ENCODE measurements at places on chromosomes 2 and 18. TPM values are rescaled to one million over a fixed set of nuclear protein-coding genes. Genes with fewer than 3 reads are reported as not detected.

DNA sequence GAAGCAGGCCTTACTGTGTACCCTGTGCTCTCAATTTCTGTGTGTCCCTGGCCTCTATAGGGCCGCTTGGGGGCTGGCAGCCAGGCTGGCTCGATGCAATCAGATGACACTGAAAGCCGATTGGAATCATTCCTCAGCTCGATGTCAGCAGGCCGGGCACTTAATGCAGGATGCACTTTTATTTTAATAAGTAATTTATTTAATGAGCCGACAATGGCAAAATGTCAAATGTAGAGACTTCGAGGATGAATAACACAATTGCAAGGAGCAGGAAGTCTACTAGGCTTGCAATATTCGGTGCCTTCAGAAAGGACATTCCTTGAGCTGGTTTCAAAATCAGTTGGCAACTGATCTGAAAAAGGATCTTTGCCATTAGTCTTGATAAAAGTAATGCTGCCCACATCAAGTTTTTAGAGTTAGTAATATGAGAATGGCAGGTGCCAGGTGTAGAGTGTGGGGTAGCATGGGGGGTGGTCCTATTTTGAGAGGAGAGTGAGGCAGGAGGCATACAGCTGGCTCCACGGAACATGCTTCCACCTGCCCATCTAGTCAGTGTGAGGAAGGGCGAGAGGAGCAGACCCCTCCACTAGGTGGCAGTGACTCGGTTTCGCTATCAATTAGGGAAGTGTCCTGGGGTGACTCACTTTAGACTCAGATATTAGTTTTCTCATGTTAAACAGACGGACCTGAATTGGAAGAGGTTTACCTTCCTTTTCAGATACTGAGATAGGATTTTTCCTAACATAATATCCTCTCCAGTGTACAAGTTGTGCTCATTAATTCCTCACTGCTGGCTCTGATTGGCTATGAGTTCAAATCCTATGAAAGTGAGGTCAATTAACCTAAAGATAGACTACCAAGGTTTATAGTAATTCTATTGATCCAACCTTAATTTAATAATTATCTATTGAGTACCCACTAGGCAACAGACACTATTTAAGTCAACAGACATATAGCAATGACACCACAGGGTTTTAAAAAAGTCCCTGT lies 80.9 kb downstream of the NABP1 start:
- peak; percentile 66 for DNase-seq

DNA sequence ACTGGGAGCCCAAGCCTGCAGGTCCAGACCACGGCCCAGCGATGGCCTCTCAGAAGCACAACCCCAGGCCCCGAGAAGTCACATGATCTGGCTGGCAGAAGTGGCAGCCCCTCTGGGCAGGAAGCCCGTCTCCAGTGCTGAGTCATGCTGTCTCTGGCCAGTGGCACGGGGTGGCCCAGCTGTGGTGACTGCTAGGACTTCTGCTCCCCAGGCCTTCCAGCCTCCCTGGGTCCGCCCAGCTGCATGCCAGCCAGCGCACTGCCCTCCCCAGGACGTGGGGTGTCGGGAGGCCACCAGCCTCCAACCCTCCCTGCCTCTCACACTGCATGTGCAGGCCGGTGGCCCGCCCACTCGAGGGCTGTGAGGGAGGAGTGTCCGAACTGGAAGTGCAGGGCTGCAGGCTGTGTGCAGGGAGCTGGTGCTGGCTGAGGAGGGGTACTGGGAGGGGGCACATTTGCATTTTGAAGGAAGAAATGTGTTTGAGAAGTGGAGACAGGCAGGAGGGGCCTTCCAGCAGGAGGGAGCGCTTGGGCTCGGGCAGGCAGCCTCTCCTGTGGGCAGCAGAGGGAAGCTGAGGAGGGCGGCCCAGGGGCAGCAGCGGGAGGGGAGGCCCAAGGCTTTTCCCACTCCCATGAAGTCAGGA lies 17.0 kb upstream of the HPCAL1 start:
- peak; percentile 79 for DNase-seq

DNA sequence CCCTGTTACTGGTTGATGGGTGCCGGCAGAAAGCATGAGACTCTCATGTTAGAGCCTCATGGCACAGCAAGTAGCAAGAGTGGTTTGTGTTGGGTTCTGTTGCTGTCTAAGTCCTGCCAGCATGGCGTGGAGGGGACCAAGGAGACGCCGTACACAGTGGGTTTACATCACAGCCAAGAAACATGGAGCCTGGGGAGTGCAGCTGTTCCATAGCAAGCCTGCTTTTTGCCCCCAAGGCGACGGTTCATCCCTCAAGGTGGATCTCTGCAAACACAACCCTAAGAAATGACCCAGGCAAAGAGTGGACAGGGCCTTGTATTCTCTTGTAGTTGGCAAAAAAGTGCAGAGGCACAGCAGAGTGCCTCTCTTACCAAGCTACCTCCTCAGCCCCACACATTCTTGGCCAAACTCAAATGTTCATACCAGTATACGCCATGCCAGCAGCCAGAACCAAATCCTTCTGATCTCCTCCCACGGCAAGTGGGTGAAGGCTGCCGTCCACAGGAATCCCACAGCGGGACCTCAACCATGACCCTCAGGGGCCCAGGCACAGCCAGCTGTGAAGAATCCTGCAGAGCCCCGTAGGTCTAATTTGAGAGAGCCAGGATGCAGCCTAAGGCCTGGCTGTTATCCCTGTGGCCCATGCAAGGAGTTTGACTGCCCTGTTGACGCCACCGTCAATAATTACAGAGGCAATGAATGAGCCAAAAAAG lies 19.0 kb downstream of the SNED1 start:
- no peak for DNase-seq

- peak; percentile 79 for DNase-seq
Measured at GRCh38 chr2:17719562-17720371, 33.8 kb downstream of the SMC6 start.

GRCh38 chr2:20652673-20653575 lies 2.0 kb upstream of the HS1BP3 start:
- DNase-seq: no peak

DNA sequence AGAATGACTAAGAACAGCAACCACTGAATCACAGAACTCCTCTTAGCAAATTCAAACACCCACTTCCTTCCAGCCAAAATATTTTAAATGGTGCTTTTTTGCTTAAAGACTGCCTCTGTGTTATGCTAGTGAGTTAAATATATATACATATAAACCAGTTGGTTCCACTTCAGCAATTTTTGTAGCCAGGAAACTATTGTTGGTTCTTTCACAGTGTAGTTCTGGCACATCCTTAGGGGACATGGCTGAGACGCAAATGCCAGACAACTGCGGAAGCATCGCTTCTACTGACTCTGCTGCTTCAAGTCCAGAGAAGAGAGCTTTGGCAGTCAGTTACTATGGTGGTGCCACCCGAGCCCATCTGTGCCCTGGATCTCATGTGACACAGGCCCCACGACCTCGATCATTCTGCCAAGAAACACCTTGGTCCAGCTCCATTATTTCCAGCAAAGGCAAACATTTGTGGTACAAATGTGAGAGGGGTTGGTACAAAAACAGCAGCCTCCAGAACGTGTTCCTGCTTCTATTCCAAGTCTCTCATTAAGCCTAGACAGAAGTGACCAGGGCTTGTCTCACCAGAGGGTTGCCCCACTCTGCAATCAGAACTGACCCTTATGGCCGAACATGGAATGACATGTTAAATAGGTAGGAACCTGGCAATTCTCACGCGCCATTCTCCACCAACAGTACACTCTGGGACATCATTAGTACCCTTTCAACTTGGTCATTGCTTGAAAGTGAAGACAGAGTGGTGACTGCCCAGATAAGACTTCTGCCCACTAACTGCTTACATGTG lies 117.8 kb upstream of the NRP2 start:
- DNase-seq: no peak

DNA sequence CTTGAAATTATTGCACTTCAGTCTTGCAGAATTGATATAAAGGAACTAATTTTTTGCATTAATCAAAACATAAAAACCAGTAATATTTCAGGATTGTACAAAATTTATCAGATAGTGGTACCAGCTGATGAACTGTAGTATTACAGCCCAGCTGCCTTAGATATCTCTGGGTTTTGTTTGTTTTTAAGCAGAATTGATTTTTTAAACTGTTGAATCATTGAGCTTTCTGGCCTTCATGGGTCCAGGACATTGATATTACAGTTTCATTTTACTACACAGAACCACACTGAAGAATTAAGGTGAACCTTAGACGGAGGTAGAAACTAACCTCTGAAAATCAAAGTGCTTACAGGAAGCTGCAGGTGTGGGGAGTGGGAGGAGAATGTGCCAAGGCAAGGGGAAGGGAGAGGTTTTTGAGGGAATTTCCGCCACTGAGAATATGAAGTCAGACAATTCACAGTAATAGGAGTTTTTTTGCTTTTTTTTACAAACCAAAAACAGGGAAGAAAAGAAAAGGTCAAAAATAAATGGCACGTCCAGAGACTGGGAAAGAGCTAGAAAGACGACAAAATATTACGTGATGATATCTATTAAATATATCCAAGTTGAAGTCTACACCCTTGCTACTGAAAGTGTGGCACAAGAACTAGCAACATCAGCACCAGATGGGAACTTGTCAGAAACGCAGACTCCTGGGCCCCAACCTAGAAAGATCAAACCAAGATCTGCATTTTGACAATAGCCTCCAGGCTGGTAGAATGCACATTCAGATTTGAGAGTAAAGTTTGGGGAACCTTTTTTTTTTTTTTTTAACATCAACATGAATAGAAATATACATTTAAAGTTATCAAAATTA lies 40.8 kb upstream of the SPAG16 start:
- no peak for DNase-seq

- no peak for DNase-seq
Measured at GRCh38 chr2:189083606-189084005, 96.0 kb downstream of the COL5A2 start.

GRCh38 chr2:171271971-171272436 lies 111.3 kb upstream of the TLK1 start:
- DNase-seq: peak; percentile 77

DNA sequence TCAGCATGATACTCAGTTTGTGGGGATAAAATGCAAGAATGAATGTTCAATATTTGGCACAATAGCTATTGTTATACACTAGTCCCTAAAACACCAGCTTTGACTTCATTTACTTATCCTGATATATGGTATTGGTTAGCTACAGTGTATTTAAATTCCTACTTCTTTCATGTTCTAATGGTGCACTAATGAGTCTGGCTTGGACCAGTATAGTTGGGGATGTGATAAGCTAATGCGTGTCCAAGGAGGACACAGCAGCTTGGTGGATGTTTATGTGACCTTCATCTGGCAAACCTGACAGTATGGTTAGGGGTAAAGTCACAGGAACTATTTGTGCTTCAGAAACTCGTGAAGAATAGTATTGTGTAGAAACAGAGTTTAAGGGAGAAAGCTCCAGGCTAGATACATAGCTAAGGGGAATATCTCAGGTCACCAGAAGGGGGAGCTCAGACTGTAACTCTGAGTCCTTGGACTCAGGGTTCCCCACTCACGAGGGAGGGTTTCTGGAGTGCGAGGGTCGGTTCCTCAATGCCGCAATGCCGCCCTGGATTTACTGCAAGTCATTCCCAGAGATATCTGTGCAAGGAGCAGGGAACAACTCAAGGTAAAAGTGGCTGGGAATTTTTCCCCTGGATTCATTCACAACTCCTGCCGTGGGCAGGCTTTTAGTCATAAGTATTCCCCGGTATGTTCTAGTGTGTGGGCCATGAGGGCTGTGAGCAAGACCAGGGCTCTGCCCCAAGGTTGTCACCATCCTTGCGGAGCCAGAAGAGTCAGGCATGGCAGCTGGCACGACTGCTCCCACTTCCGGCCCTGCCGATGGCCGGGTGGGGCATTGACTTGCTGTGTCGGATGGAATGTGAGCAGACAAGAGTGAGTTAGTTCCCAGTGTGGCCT lies 14.5 kb downstream of the IL1R2 start:
- DNase-seq: peak; percentile 55

- no peak for DNase-seq
Measured at GRCh38 chr2:186573531-186573930, 16.3 kb upstream of the ITGAV start.

DNA sequence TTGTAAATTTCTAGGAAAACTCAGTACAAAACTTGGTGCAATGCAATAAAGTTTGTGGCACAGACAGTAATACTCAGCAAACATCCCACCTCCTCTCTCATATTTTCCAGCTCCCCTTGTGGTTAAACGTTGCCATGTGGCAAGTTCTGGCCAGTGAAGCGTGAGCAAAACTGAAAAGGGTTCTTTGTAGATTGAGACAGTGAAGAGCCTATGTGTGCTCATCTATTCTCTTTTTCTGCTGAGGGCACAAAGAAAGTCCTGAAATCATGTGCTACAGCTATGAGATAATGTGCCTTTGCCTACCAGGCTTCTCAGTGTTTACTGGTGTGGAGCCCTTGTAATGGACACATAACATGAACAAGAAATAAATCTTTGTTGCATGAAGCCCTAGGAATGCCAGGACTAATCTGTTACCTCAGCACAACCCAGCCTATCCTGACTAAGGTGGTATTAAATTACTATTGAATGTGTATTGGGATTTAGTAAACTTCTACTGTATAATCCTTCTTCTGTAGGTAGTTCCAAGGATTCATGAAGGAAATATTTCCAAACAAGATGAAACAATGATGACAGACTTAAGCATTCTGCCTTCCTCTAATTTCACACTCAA lies 13.0 kb upstream of the TYMS start:
- DNase-seq: no peak

DNA sequence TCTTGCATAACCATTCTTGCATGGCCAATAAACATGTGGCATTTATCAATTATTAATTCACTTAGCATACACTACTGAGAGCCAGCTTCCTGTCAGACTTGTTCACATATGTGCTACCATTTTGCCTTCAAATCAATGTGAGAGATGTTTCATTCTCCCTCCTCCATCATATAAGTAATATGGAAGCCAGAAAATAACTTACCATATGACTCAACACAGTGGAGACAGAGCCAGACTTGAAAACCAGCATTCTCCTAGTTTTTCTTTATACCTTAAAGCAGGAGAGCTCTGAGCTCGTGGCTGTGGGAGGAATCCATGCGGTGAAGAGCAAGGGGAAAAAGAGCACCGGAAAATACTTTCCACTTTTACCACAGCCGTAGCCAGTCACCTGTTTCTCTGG lies 215.0 kb upstream of the LRATD1 start:
- no peak for DNase-seq

DNA sequence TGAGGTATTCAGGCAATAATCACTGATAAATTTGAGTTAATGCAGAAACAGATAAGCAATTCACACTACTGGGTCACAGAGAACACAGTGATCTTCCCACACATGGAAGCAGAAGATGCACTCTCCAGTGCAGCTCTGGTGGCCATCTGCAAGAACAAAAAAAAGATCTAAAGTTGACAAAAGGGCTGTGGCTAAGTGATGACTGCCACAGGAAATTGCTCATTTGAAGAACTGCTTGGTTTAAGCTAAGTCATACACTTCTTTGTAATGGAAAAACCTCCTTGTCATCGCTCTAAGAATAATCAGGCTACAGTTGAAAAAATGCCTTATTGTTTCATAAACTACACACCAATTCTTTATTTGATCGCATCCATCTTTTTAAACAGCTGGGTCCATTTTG lies 115.1 kb downstream of the DTNB start:
- DNase-seq: peak; percentile 79

The DNAH6 gene
- 0.25 TPM for total RNA-seq

The EVA1A gene
- total RNA-seq: 59.7 TPM

The RTP5 gene
- total RNA-seq: not detected

The PDE11A gene
- total RNA-seq: 0.51 TPM

The ASIC4 gene
- not detected for total RNA-seq

The SNTG2 gene
- not detected for total RNA-seq

The EPB41L5 gene
- total RNA-seq: 15.1 TPM

The UGT1A10 gene
- total RNA-seq: not detected

The CLEC4F gene
- total RNA-seq: not detected

The SLC39A10 gene
- total RNA-seq: 47.4 TPM

All from endothelial cell of umbilical vein (primary cell).